Foreskin keratinocyte (primary cell): ENCODE measurements at places on chromosomes 16 and 17.

- DNase-seq: no peak
Observed at GRCh38 chr16:66574081-66574480, 5.2 kb upstream of the CMTM2 start.

DNA sequence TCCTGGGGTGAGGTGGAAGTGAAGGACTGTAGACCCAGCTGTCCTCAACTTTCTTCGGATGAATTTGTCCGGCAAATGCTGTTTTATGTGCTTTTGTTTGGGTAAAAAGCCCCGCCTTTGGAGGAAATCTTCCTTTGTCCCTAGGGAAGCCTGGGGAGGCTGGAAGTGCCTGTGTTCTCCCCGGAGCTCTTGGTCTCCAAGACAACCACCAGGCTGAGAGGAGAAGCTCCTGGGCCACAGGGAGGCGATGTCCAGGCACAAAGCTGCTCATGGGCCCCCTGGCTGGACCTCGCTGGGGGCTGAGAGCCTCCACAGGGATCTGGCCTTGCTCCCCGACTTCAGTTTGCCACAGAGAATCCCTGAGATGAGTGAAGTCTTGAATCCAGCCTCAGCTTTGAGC lies 293.1 kb upstream of the N4BP1 start:
- no peak for DNase-seq

- DNase-seq: no peak
Observed at GRCh38 chr17:37088913-37089312, 140.2 kb downstream of the AATF start.

- no peak for DNase-seq
Observed at GRCh38 chr16:50464325-50465290, 83.6 kb upstream of the NKD1 start.

GRCh38 chr17:70584255-70584654 lies 414.9 kb downstream of the KCNJ2 start:
- no peak for DNase-seq

GRCh38 chr17:49487183-49487582 lies 7.9 kb upstream of the NGFR start:
- no peak for DNase-seq

DNA sequence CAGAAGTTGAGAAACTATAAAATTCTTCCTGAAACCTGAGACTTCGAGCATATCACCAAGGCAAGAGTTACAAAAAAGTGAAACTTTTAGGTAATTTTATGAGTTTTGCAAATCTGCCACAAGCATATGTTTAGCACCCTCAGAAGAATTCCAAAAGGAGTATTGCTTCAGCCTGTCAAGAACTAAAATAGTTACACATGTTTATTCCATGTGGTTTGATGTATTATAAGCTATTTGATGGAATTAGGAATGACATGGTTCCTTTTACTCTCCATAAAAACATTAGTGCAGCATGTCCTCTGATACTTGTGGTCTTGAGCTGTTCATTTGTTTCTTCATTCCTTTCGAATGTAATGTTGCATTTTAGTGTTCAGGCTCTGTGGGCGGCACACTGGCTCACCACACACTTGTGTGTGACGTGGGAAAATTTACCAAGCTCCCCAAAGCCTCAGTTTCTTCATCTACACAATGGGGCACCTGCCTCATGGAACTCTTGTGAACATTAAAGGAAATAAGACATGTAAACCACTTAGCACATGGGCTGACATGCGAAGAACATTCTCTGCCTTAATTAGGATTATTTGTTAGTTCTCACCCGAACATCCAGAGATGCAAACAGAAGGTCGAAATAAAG lies 204.2 kb upstream of the FOXF1 start:
- DNase-seq: no peak

DNA sequence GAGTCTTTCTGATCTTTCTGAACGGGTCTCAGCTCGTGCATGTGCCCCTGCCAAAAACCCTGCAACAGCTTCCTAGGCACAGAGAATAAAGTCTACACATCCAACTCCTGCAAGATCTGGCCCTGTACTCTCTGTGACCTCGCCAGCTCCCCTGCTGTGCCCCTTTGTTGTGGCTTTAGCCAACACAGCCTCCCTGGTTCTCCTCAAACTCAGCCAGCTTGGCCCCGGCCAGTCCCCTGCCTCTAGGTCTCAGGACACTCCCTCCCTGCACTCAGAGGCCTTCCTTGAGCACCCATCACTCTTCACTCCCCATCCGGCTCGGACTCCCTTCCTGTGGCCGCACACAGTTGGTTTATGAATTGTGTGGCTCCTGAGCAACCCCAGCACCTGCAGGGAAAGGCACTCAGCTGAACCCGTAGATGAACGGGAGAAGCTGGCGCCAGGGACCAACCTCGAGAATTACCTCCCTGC lies 1.4 kb downstream of the CEP131 start:
- no peak for DNase-seq

GRCh38 chr16:53893731-53894435 lies 189.9 kb downstream of the FTO start:
- DNase-seq: peak; percentile 45

GRCh38 chr17:72719578-72720493 lies 372.7 kb downstream of the SLC39A11 start:
- DNase-seq: no peak

DNA sequence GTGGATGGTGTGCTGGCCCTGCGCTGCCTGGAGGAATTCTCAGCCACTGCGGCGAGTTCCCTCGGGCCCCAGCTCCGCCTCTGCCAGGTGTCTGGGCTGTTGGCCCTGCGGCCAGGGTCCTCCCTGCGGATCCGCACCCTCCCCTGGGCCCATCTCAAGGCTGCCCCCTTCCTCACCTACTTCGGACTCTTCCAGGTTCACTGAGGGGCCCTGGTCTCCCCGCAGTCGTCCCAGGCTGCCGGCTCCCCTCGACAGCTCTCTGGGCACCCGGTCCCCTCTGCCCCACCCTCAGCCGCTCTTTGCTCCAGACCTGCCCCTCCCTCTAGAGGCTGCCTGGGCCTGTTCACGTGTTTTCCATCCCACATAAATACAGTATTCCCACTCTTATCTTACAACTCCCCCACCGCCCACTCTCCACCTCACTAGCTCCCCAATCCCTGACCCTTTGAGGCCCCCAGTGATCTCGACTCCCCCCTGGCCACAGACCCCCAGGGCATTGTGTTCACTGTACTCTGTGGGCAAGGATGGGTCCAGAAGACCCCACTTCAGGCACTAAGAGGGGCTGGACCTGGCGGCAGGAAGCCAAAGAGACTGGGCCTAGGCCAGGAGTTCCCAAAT lies 1.3 kb upstream of the TNFSF13 start:
- DNase-seq: no peak

DNA sequence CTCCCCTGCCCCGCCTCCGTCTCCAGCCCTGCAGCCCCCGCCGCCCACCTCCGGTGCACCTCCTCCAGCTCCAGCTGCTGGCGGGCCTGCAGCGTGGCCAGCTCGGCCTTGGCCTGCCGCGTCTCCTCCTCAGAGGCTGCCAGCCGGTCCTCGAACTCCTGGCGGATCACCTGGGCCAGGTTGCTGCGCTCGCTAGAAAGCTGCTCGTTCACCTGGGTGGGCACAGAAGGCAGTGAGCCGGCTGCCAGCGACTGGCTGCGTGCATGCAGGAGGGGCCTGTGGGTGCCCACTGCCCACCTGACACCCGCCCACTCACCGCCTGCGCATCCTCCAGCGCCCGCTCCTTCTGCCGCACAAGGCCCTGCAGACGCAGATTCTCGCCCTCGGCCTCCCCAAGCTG lies 24.6 kb upstream of the AATK start:
- no peak for DNase-seq

GRCh38 chr16:80994451-80994850 lies 12.2 kb downstream of the CMC2 start:
- DNase-seq: no peak

- no peak for DNase-seq
Observed at GRCh38 chr16:19123535-19124178, 9.9 kb downstream of the ITPRIPL2 start.

DNA sequence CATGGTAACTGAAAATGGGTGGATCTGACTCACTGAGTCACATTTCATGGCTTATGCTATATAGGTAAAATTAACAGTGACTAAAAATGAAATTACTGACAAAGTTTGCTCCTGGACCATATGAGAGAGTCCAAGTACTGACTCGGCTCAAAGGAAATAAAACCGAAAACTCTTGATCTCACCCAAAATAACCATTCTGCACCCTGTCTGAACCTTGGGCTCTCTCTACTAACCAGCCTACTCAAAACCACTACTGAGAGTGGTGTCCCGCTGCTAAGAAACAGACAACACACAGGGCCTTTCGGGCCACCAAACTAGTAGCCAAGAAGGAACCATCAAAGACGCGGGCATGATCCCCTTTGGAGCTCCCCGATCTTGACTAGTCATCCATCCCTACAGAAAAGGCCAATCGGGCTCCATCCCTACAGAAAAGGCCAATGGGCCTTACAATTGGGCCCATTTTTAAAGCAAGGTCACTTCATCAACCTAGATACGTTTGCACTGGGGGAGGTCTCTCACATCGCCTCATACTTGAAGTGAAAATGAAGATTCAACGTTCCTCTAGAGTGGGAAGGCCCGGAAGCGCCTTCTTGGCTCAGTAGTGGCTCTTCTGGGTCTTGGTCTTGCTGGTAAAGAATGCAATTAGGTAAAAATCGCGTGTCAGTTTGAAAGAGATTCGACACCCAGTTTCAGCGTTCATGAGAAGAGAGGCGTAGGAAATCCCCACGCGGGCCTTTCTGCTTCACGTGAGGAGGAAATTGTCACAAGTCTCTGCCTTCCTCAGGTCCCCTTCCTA lies 720 bp upstream of the ZPBP2 start:
- no peak for DNase-seq

GRCh38 chr17:68085771-68086381 lies 50.3 kb downstream of the KPNA2 start:
- DNase-seq: no peak

DNA sequence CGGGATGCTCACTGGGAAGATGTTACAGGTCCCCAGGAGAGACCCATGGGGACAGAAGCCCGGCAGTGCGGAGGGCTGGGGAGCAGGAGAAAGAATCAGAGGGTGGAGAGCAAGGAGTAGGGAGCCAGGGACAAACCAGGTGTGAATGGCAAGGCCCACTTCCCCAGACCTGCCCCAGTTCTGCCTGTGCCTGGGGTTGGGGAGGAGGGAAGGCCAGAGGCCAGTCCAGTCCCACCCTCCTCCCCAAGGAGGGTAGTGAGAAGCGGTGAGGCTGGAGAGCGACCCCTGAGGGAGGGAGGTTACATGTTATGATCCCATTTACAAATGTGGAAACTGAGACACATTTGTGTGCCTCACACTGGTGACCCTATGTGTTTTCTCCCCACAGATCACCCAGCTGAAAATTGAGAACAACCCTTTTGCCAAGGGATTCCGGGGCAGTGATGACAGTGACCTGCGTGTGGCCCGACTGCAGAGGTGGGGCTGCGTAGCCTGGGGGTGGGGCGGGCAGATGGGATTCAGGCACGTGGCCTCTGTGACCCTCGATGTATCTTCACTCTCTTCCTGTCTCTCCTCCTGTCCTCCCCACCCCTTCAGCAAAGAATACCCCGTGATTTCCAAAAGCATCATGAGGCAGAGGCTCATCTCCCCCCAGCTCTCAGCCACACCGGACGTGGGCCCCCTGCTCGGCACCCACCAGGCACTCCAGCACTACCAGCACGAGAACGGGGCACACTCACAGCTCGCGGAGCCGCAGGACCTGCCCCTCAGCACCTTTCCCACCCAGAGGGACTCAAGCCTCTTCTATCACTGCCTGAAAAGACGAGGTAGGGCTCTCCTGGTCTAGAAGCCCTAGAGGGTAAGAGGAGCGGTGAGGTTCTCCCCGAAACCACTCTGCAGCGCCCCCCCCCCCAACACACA lies 27.5 kb downstream of the TBX4 start:
- no peak for DNase-seq

- DNase-seq: no peak
Observed at GRCh38 chr16:17460890-17461289, 9.9 kb downstream of the XYLT1 start.

GRCh38 chr17:57528058-57528451 lies 217.0 kb downstream of the CCDC182 start:
- no peak for DNase-seq

DNA sequence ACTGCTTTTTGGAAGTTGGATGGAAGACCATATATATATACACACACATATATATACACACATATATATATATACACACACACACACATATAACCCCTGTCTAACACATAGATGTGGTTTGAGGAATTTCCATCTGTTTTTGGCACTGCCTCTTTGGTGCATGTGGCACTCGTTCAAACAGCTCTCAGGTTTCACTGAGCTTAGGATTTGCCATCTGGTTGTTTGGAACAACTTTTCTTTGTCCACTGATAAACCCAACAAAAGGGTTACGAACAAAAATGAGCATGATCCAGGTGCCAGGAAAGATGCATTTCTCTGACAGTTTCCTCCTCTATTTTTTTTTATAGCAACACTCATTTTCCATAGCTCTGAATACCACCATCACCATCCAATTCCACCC lies 14.6 kb upstream of the KCNJ16 start:
- DNase-seq: no peak

GRCh38 chr17:71202449-71202848 lies 918.4 kb upstream of the SOX9 start:
- DNase-seq: no peak

DNA sequence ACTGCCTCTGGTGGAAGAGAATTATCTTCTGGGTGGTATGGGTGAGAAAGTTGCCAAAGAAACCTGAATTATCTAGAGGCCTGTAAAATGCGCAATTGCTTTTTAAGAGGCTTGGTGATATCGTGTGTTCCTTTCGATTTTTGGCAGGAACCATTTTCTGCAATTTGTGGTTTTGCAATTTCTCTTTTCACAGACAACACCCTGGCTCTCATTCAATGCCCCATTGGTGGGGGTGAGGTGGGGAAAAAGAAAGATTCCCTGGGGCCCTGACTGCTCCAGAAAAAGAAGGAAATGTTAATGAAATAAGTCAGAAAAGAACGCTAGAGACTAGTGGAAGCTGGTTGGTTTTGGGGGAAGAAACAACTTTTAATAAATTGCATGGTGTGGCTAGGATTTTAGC lies 77.4 kb downstream of the ANKFN1 start:
- no peak for DNase-seq

DNA sequence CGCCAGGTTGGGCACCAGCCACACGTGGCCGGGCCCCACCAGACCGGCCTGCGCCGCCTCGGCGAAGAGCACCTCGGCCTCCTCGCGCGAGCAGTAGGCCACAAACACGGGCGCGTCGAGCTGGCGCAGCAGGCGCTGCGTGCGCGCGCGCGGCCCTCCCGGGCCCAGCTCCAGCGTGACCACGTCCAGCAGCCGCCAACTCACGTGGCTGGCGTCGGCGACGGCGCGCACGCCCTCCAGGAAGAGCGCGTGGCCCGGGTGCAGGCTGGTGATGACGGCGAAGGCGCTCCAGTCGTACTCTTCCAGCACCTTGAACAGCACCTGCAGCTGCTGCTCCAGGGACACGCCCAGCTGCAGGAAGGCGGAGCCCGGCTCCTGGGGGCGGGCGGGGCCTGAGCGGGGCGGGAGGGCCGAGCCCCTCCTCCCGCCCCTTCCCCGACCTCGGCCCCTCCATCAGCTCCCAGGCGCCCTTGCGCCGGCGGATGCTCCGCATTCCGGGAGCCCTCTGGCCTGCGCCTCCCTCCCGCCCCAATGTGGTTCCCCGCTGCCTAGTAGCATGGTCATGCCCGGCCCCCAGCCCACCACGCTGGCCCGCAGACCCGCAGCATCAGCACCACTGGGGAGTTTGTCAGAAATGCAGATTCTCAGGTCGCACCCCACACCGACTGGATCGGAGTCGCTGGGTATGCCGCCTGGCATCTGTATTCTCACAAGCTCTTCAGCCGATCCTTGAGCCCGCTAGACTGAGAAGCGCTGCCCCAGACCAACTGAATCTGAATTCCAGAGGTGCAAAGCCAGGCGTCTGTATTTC lies 7.2 kb downstream of the GRIN2C start:
- peak; percentile 38 for DNase-seq

GRCh38 chr17:2695961-2696760 lies 15.4 kb downstream of the CLUH start:
- DNase-seq: no peak

- DNase-seq: peak; percentile 51
Observed at GRCh38 chr17:44307387-44308186, 814 bp upstream of the RUNDC3A start.
